GM12865 (cell line): ENCODE measurements at places on chromosomes 16 and 17.

DNA sequence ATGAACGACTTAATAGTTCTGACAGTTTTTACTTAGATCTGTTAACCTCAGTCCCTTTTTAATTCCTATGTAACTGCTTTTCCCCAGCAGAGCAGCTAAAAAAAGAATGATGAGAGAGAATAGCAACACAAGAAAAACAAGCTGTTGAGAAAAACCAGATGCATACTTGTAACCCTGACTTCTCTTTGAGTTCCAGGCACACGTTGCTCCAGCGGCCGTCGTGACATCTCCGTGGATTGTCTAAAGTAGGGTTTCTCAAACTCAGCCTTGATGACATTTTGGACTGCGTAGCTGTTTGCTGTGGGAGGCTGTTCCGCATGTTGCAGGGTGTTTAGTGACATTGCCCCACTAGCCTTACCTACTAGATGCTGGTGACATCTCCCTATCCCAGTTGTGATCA lies 324.0 kb downstream of the SNX29 start:
- DNase-seq, result no peak

- DNase-seq, result no peak
Observed at GRCh38 chr17:49496867-49497147, 1.7 kb downstream of the NGFR start.

DNA sequence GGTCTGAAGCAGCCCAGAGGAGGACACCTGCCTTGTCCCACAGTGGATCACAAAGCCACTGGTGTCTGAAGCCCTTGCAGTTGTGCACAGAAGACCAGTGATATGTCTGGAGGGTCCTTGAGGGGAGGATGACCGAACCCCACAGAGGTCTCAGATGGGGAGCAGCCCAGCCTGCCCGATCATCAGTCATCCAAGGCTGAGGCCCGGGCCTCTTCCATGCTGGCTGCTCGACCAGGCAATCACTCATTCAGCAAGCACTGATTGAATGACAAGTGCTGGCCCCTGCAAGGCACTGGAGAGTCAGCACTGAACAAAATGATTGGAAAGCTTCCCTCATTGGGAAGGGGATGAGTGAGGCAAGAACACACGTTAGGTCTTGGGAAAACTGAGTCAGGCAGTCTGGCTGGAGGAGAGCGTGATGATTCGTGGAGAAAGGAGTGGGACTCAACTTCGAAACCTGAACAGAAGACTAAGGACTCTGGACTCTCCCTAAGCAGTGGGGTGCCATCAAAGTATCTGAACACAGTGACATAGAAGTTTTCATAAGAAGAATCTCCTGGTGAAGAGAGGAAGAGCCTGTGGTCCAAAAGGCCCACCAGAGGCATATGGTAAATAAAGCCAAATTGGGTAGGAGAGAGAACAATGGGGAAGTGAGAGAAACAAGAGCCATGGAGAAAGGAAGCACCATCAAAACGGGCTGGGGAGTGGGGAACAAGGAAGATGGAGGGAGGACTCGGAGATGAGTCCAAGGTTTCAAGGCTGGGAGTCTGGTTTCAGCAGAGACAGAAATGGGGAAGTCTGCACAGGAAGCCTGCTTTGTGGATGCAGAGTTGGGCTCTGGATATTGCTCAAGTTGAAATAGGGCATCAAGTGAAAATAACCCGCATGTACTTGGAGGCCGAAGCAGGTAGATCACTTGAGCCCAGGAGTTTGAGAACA lies 10.2 kb downstream of the PIK3R5 start:
- DNase-seq, result no peak

GRCh38 chr17:78211032-78211431 lies 3.0 kb upstream of the BIRC5 start:
- no peak for DNase-seq

DNA sequence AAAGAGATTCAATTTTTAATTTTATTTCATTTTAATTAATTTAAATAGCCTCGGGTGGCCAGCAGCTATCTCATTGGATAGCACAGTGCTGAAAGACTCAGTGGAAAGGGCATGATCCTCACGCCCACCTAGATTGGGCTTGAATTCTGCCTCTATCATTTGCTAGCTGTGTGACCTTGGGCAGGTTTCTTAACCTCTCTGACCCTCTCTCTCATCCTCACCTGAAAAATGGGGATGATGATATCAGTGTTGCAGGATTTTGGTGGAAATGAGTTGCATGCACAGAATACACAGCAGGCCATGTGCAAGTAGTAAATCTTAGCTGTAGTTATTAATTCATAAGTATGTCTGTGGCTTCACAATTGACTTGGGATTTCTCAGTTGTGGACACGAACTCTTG lies 272.4 kb upstream of the XYLT1 start:
- no peak for DNase-seq

GRCh38 chr16:27169511-27170071 lies 33.7 kb upstream of the KDM8 start:
- DNase-seq, result peak; percentile 34

GRCh38 chr17:60901242-60901641 lies 223.6 kb downstream of the BCAS3 start:
- DNase-seq, result no peak

GRCh38 chr17:81572563-81573168 lies 20.5 kb upstream of the FAAP100 start:
- no peak for DNase-seq

- DNase-seq, result no peak
Observed at GRCh38 chr17:79104898-79105600, 30.4 kb downstream of the ENGASE start.

DNA sequence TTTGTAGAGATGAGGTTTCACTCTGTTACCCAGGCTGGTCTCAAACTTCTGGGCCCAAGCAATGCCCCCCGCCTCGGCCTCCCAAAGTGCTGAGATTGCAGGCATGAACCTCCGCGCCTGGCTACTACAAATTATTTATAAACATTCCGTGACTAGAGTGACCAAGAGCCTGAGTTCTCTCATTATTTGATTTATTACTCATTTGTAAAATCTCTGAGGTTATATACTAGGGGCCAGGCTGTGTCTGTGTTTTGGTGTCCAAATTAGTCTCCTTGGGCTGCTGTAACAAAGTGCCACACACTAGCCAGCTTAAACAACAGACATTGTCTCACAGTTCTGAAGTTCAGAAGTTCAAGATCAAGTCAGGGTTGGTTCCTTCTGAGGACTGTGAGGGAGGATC lies 70.8 kb upstream of the ELAC2 start:
- no peak for DNase-seq

DNA sequence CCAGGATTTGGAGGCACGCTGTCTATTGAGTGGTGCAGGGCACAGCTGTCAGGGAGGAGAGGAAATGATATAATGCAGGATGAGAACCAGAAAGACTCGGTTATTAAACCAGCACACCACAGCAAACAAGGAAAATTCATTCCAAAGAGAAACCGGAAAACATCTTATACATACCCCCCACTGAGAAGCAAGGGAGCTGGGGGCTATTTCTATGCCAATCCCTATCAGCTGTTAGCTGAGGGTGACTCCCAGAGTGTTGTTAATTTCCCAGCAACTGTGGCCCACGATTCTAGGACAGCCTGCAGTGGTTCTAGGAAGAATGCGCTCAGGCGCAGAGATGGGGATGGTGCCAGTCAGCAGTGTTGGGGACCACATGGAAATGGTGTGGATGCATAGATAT lies 467.3 kb downstream of the PMP22 start:
- DNase-seq, result no peak

- DNase-seq, result no peak
Observed at GRCh38 chr16:70659953-70660671, 13.8 kb downstream of the IL34 start.

DNA sequence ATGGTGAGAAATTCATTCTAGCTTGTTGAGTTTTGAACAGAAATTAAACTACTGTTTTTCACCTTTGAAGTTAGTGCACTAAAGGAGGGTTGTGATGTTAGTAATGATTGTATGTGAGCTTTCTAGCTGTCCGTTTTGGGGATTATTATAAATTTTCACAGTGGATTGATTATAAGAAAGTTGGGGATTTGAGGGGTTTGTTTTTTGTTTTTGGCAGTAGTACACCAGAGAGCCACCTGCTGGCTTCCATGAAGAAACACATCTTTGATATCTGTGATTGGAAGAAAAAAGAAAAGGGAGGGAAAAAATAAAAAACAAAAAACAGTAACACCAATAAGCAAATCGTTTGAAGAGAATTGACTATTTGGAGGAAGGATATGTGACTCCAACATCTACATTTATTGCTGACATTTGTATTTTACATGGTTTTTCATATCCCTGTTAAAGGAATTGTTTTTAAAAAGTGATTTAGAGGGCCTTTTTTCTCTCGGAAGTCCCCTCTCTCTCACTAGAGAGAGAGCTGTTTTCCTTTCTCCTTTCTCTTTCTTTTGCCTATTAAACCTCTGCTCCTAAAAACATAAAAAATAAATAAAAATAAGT lies 1469.5 kb upstream of the GOT2 start:
- DNase-seq, result no peak

- DNase-seq, result no peak
Observed at GRCh38 chr17:10155371-10156076, 42.9 kb downstream of the GAS7 start.

GRCh38 chr16:86492961-86493629 lies 17.2 kb upstream of the FOXF1 start:
- no peak for DNase-seq

DNA sequence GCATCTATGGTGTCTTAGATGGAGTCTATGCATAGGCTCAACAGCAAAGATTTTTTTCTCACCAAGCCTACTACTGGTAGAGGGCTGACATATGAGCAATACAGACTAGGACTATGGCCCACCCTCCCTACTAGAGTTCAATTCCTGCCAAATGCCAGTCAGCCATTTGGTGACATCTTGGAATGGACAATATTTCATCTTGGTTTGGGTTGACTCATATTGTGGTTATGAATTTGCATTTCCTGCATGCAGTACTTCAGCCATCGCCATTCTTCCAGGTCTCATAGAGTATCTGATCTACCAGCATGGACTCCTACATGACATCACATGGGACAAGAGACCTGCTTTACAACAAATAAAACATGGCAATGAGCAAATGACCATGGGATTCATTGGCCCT lies 778.1 kb upstream of the SOX9 start:
- DNase-seq, result no peak

- DNase-seq, result no peak
Observed at GRCh38 chr16:3400446-3400778, 392 bp downstream of the ZSCAN32 start.

GRCh38 chr16:57810197-57811031 lies 8.1 kb upstream of the KIFC3 start:
- peak; percentile 90 for DNase-seq

- no peak for DNase-seq
Observed at GRCh38 chr16:89320782-89321501, 103.4 kb downstream of the ZNF778 start.

DNA sequence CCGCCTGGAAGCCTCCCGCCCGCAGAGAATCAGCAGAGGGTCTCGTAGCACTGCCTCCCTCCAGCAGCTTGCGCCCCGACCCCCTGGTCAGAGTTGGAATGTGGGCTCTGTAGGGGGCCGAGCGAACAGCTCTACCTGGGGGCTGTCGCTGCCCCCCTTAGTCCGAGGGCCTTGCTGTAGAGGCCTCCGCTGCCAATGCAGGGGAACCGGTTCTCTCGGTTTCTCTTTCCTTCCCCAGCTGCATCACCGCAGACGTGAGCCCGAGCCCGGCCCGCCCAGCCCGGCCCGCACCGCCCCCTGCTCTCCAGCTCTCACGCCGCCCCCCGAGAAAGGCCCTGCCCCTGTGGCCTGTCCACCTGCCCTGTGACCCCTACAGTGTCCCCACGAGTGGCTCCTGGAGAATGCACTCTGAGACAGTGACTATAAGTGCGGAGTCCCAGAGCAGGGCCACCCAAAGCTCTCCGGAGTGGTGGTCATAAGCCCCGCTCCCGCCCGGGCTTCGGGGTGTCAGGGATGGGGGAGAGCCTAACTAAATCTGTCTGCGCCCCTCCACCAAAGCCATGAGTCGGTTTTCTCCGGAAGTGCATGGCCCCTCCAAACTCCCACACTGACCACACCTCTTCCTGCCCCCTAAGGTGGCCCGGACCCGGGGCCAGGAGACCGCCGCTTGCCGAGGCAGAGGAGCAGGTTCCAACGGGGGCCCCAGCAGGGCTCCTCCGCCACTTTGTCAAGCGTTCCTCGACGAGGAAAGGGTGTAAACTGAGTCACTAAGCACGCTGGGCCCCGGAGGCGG lies 1.7 kb downstream of the ARHGAP27 start:
- peak; percentile 80 for DNase-seq

GRCh38 chr17:75816693-75817092 lies 27.5 kb downstream of the UNC13D start:
- no peak for DNase-seq

DNA sequence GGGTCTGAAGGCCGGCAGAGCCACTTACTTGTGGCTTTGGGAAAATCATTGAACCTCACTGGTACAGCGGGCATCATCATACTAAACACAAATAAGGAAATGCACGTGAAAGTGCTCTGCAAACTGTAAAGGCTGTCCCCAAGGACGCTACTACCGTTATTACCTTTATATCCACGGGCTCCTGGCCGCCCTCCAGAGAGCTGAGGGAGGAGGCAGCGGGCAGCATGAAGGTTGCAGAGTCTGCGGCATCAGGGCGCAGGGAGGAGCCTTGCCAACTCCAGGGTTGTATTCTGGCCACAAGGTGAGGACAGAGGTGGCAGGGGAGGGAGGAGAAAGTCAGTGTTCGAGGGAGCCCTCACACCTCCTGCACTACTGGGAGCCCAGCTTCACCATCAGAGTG lies 68.3 kb upstream of the GCSH start:
- no peak for DNase-seq

GRCh38 chr16:82730901-82731300 lies 104.1 kb downstream of the CDH13 start:
- no peak for DNase-seq

DNA sequence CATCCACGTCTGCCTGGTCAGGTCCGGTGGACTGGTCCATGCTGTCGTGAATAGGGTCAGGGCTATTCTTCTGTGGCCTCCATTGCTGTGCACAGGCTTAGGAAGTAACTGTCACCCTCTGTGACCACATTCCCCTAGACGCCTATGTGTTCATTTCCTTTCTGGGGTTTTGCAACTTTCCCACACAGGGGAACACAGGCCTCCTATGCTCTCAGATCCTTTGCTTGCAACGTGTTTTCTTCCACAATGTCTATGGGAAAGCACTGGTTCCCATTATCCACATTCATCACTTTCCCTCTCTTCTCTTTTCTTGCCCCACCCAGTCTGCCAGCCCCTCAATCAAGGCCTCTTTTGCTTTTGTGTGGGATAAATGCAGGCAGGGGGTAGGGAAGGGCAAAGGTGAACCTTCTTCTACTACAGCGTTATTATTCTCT lies 43.2 kb upstream of the DNAJA2 start:
- DNase-seq, result peak; percentile 80

DNA sequence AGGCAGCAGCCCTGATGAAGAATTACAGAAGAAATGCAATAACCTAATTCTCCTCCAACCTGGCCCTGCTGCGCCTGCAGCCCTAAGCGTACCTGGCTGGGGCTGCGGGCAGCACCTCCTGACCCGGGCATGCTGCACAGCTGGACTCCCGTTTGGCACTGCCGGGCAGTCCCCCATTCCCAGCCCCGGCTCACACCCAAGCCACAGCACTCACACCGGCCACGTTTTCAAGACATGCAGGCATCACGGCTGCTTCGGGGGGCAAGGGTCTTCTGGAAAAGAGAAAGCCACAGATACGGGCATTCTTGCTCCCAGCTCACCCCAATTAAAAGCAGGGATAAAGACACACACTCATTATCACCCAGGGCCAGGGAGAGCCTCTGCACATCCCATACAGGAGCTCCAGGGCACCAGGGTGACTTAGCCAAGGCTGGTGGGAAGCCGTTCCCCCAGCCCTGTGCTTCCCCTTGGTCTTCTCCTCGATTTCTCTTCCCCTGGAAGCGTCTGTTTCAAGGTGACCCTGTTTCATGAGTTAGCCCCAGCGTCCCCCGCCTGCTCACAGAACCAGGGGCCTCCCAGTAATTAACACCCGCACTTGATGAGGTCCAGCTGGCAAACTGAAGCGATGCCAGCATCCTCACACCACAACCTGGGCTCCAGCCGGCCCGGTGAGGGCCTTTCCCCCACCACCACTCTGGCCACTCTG lies 216.7 kb downstream of the C16orf78 start:
- DNase-seq, result no peak
